ENCODE measurements at places on chromosomes 2 and 18.
A peak's percentile ranks its signal among the peaks of the same experiment; 100 is the strongest.

DNA sequence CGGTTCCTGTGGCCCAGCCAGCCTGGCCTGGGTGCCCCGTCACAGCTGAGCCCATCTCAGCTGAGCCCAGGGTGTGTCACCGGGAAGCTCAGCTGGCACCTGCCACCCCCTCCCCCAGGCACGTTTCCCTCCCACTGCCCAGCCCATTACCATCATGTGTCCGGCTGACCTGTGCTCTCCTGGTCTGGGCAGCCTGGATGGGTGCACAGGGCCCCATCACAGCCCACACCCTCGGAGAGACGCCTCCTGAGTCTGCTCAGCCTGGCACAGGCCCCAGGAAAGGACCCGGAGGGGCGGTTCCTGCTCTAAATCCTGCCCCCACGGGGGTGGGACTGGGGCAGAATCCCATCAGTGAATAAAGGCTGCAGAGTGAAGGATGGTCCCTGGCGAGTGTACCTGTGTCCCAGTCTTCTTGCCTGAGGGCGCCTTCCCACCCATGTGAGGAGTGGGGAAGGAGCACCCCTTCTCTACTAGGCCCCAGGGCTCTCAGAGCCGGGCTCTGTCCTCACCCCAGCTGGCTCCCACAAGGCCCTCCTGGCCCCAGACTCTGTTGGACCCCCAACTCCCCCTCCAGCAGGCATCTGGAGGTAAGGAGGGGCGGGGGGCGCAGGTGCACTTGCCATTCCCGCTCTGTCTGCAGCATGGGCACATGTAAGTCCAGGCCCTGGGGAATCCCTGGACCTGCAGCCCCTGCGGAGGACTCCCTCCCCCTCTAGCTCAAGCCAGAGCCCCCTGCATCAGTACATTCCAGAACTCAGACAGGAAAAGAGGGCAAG lies 21.2 kb downstream of the GPC1 start:
- peak; percentile 14 for DNase-seq

DNA sequence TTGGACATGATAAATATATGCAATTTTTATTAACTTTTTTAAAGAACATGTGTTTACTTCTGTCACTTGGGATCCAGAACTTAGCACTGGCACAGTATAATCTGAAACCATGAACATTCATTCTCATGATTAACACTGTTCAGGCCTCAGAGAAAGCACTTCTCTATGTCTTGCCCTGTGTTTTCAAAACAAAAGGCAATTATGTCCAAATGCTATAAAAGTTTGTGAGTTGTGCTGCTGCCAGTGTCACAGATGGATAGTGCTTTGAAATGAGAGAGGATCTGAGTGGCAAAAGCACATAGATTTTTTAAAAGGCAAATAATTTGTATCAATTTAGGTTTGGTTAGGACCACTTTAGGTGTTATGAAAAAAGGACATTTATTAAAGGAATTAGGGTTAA lies 470.5 kb upstream of the FAM98A start:
- no peak for DNase-seq

GRCh38 chr18:49933530-49934128 lies 120.3 kb upstream of the ACAA2 start:
- DNase-seq: no peak

- no peak for DNase-seq
Measured at GRCh38 chr18:79900610-79901570, 50.6 kb downstream of the SLC66A2 start.

GRCh38 chr2:168583064-168583709 lies 127.1 kb downstream of the CERS6 start:
- DNase-seq: no peak

DNA sequence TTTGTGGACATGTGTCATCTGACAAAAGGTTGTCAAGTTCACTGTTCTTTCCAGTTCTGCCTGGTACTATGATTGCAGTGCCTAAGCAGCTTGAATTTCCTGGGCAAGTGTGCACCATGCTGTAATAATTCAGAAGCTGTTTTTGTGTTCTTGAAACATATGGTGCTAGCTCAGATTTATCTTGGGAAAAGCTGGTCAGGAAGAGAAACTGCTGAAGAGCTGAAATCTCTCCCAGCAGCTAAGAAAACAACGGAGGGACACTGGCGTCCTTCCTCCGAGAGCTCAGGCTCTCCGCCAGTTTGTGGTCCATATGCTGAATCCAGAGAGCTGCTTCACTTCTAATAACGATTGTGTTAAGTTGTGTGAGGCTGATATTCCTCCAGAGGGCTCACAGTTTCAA lies 642.0 kb downstream of the DPP10 start:
- DNase-seq: no peak

- DNase-seq: peak; percentile 43
Measured at GRCh38 chr18:54712306-54712705, 116.0 kb upstream of the RAB27B start.

DNA sequence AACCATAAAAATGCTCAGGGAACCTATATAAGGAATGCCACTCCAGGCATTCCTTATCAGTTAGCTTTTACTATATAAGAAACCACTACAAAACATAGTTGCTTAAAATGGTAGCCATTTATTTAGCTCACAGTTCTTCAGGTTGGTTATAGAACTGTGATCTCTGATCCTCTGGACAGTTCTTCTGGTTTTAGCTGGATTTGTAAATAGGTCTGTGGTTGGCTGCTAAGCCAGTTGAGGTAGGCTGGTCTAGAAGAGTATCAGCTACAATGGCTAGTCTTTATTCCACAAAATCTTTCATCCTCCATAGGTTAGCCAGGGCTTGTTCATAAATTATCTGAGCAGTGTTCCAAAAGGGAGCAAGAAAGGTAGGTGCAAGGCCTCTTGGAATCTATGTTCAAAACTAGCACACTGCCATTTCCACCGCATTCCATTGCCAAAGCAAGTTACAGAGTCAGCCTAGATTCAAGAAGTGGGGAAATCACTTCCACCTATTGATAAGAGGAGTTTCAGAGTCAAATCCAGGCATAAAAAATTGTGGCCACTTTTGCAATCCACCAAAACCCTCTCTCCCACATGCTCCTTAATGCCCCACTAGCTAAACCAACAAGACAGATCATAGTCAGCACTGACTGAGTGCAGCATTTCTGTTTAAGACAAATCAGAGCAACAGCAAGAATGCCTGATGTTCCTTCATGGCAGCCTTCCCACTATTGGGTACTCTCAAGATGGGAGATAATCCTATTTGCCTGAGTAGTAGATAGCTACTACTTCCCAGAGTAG lies 146.4 kb downstream of the IRS1 start:
- peak; percentile 26 for DNase-seq

DNA sequence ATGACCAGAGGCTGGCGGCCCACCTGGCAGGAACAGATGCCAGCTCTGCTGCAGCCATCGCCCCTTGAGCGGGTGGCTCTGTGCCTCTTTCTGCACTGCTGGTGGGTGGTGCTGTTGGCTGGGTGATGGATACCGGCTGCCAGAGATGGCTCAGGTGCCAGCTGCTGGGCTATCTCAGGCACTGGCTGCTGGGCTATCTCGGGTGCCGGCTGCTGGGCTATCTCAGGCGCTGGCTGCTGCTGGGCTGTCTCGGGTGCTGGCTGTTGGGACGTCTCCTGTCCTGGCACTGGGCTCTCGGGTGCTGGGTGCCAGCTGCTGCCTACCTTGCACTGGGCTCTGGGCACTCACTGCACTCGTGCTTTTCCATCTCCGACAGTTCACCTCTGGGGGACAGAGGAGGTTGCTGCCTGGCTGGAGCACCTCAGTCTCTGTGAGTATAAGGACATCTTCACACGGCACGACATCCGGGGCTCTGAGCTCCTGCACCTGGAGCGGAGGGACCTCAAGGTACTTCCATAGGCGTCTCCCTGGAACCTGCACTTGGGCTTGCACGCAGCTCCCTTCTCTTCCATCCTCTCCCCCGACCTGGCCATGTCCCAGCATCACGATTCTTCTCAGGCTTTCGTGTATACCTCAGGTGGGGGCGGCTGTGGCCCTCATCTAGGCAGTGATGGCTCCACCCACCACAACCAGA lies 98.4 kb downstream of the USP40 start:
- DNase-seq: no peak

DNA sequence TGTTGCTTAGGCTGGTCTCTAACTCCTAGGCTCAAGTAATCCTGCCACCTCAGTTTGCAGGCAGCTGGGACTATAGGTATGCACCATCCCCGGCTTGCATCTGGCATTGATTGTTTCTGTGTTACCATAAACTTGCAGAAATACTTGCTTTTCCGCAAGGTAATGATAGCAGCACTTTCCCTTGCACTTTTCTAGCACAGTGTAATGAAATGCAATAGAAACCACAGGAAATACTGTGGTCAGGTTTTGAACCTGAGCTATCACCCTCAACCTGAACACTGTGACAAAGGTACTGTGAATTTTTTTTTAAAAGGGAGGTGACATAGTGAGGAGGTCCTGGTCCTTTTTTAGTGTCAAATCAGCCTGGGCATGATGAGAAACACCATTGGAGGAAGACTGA lies 38.3 kb downstream of the DHRS9 start:
- DNase-seq: no peak

GRCh38 chr2:222922019-222922800 lies 61.4 kb downstream of the ACSL3 start:
- DNase-seq: no peak

DNA sequence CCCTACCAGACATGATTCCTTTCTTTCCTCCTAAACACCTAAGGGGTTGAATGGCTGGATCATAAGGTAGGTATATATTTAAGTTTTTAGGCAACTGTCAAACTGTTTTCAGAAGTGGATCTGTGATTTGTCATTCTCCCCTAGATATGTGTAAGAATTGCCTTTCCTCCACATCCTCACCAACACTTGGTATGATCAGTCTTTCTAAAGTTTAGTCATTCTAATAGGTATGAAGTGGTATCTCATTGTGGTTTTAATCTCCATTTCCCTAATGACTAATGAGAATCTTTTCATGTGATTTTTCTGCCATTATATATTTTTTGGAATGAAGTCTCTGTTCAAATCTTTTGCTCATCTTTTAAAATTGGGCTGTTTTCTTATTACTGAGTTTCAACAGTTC lies 122.1 kb downstream of the TFCP2L1 start:
- DNase-seq: no peak

- no peak for DNase-seq
Measured at GRCh38 chr2:219304223-219304622, 5.0 kb downstream of the PTPRN start.

- no peak for DNase-seq
Measured at GRCh38 chr2:5869936-5870335, 177.8 kb downstream of the SOX11 start.

GRCh38 chr2:237624565-237624964 lies 2.8 kb upstream of the LRRFIP1 start:
- DNase-seq: no peak

DNA sequence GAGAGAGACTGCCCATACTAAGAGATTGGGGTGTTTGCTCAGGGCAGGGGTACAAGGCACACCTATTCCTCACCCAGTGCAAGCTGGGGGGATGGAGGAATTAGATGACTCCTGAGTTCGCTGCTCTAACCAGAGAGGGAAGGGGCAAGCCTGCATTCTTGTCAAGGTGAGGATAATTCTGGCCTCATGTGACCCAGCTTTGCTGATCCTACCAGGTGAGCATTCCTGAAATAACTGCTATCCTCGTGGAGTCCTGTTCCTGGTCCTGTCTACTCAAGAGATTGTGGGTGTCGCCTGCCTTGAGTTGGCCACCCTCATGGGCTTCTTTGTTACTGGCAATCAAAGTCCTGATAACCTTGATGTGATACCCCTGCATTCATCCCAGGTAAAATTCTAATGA lies 206.0 kb downstream of the SPP2 start:
- DNase-seq: no peak

GRCh38 chr2:235343869-235344268 lies 150.0 kb upstream of the AGAP1 start:
- peak; percentile 51 for DNase-seq

DNA sequence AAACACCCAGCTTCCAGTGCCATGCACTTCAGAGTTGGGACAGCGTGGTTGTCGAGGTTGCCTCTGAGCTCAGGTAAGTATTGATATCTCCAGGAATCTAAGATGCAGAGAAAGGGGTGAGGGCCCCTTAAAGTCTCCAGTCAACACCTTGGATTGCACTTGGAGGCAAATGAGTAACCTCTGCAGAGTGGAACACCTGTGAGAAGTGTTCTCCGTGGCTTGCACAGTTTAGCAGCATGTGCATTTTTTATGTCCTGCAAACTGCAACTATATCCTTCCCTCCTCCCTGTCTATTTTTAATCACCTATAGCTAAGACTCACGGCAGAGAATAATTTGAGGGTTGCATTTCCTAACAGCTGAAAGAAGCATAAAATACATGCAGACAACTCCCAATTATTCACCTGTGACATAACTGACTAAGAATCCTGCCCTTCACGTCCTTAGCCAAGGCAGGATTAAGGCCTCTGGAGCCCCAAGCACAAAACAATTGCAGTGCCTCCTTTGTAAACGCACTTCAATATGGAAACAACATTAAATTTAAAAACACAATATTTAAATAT lies 1.6 kb upstream of the ZNF385B start:
- no peak for DNase-seq

DNA sequence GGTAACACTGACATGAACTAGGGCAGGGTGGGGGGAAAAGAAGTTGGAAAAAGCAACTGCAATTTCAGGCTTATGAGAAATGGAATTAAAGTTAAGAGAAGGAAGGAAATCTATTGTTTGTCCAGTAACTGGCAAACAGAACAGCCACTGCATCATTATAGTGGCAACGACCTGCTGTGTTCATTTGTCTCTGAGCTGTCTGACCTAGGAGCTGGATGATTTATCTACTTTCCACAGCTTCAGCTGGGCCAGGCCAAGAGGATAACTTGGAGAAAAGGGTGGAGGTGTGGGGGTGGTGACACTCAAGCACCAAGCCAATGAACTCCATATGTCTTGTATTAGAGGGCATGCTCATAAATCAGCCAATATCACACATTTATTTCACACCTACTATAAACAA lies 291.5 kb upstream of the KLHL29 start:
- no peak for DNase-seq

- no peak for DNase-seq
Measured at GRCh38 chr2:204298404-204298803, 246.9 kb upstream of the PARD3B start.

DNA sequence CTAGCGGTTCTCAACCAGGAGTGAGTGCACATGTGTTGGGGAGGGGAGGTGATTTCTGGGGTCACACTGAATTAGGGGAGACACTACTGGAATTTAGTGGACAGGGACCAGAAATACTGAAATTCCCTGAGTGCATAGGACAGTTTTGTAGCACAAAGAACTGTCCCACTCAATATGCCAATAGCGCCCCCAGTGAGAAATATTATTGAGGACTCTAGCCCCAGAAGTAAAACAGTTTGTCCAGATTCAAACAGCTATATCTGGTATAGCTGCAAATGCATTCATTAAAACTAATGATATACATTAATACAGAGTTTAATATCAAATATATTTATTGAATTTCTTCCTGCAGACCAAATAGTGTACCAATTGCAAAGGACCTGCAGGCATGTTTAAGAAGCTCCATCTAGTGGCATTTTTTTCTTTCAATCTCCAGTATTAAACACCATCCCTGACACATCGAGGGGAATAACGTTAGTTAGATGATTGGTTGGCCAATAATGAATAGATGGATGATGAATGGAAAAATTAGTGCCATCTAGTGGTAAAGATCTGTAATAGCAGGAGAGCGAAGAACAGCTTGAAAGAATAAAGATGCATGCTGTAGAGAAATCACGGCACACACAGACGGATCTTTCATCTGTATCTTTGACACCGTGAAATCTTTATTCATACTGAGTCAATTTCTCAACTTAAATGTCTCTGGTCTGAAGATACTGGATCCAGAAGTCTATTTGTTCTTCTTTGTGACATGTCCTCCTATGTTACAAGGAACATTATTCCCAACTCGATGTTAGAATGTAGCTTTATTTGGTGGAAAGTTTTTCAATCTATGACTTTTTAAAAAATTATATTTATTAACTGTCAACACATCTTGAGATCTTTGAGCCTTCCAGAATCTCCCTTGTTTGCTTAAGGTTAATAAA lies 62.5 kb downstream of the DHRS9 start:
- peak; percentile 32 for DNase-seq

Data from NCI-H226 (cell line).